ENCODE measurements at places on chromosomes 13 and 19.

DNA sequence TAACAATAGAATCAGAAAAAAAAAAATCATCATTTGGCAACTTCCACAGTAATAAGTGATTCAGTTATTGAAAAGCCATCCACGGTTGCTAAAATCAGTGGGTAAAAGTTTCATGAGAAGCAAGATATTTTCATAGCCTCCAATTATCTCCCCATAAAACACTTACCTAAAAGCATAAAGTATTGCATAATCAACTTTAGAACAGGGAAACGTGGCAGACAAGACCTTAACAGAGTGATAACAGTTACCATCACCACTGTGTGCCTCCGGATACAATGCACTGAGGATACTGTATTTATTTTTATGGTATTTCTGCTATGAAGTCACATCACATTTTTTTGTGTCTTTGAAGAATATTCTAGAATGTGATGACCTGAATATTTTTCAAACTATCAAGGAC is 37.0 kb downstream of the ABCC4 start:
- no peak for DNase-seq

GRCh38 chr13:87677496-87678371 is 6.6 kb downstream of the SLITRK5 start:
- DNase-seq: no peak

GRCh38 chr13:107339209-107339608 is 771.3 kb upstream of the ARGLU1 start:
- no peak for DNase-seq

- no peak for DNase-seq
Measured at GRCh38 chr19:50957587-50957986, 4.7 kb upstream of the KLK5 start.

- DNase-seq: no peak
Measured at GRCh38 chr13:99778500-99778899, 193.1 kb downstream of the ZIC5 start.

DNA sequence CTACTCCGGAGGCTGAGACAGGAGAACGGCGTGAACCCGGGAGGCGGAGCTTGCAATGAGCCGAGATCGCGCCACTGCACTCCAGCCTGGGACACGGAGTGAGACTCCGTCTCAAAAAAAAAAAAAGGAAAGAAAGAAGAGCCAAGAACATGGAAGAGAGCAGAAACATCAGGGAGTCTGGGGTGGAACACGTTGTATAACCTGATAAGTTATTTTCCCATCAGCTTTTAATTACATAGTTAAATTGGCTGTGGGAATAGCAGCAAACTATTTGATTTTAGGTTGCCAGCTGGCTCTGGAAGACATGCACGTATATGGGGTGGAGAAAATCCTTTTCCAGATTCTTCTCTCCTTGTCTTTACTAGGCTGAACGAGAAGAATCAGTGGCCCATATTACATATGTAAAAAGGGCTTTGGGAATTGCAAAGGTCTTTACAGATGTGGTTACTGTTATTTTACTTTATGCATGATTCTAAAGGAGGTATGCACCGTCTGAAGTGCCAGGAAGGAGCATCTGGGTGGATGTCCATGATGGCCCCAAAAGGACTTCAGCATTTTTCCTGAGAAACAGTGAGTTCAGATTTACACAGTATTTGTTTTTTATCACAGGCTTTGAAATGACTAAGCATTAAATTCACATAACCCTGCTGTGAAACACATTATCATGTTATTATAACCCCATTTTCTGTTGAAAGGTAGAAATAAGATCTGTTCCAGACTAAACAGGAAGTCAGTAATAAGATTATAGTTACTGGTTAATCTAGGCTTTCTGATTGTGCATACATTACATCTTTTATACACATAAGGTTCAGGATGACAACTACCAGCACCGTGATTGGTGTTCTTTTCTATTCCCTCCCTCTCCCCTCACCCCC is 4.6 kb upstream of the NAA16 start:
- DNase-seq: no peak

GRCh38 chr19:29940971-29941585 is 961 bp upstream of the URI1 start:
- DNase-seq: no peak

DNA sequence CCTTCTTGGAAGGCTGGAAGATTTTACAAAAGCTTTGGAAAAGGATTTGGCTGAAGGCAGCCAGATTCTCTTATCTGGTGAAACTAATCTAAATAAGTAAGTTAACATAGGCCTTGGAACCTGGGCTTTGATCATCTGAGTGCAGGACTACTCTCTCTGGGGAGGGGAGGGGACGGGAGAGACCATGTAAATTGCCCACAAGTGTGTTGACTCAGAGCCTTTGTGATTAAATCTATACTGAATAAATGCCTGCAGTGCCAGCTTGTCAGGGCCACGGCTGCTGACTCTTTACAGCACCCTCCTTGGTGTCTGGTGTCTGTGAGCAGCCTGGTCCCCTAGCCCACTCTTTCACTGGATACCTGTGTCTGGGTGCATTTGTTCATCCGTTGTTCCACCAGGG is 251.4 kb downstream of the ITGBL1 start:
- DNase-seq: no peak

DNA sequence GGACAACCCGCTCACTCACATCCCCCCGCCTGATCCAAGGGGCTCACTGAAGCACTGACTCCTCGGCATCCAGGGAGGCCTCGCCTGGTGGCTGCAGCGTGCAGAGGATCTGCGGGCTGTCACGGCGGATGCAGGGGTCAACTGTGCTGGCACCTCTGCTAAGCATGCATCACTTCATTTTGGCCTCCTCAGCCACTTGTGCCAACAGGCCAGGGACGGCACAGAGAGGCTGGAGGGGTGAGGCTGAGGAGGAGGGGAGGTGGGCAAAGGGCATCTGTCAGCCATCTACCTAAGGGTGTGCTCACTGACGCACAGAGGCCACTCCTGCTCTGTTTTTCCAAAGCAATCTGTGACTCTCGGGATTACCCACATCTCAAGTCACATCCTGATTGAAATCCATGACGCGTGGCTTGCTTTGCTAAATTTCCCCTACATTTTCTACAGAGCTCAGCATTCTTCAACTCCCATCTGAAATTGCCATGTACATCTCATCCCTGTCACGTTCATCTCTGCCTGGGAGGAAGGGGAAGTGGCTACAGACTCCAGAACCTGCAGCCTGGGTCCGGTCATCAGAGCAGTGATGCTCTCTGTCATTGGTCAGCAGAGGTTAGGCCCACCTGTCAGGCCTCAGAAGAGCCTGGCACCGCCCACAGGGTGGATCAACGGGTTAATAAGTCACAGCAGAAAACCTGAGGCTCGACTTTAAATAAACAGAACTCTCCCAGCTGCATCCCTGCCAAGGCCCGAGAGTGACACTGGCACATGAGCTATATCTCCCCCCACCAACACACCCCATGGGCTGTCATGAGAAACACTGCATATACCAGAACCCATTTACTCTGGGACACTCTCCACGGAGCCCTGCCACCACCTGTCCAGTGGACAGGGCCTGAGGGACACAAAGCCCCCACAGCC is 17.6 kb downstream of the ELL start:
- no peak for DNase-seq

GRCh38 chr19:518598-519231 is 11.4 kb downstream of the TPGS1 start:
- no peak for DNase-seq

GRCh38 chr19:1225440-1226226 is 12.2 kb downstream of the CBARP start:
- no peak for DNase-seq

GRCh38 chr13:32021785-32022184 is 9.8 kb upstream of the FRY start:
- no peak for DNase-seq

DNA sequence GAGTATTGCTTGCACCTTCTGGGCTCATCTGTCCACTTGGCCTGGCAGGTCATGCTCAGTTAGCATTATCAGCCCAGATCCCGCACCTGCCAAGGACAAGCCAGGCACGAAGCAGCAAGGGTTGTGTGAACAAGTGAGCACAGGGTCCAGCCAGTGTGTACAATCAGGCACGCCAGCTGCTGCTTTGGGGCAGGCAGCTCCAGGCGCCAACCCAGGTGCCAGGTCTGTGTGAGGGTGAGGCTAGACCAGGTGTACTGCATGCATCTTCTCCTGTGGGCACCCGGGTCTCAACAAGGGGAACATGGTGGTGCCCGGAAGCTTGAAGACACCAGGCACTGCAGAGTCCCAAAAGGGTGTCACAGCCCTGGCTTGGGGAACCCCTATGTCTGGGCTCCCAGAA is 1446.8 kb downstream of the PCDH9 start:
- no peak for DNase-seq

GRCh38 chr13:32117701-32118100 is 86.1 kb downstream of the FRY start:
- DNase-seq: no peak

- DNase-seq: no peak
Measured at GRCh38 chr13:80462567-80462966, 121.6 kb upstream of the SPRY2 start.

Data from vagina (tissue), 2 donors.